ENCODE measurements at places on chromosomes 16 and 17.

DNA sequence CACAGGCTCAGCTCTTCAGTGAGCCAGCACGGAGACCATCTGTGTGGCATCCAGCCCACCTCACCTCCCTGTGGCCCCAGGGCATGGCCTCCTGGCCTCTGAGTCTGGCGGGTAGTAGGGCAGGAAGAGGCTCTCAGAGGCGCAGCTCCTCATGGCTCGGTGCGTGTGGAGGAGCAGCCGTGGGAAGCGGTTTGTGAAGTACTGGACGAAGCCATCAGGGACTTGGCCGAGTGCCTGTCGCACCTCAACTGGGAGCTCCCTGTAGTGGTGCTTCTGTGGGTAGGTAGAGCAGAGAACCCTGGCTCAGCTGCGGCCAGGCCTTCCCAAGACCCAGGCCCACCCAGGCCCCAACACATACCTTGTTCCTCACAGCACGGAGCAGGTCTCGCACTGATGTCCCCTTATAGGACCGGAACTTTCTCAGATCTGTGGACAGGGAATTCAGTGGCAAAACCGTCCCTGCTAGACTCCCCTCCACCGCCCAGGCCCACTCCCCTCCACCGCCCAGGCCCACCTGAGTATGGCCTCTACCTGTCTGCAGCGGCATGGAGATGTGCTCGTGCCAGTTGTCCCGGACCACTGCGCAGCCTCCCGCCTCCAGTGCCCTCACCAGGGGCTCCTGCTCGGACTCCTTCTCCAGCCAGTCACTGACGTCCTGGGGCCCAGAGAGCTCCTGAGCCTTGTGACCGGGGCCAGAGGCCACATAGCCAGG, 12.2 kb downstream of the PLK1 start:
- no peak for DNase-seq

DNA sequence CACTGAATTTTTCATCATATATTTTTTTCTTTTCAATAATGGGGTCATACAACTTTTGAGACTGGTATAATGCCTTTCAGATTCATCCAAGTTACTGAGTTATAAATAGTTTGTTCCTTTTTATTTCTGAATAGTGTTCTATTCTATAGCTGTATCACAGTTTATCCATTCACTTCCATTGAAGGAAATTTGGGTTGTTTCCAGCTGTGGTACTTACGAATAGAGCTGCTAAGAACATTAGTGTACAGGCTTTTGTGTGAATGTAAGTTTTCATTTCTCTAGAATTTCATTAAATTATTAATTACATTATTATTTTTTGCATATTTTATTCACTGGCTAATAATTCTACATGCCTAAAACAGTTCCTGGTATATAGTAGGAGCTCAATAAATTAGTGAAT, 52.9 kb downstream of the SNTB2 start:
- no peak for DNase-seq

DNA sequence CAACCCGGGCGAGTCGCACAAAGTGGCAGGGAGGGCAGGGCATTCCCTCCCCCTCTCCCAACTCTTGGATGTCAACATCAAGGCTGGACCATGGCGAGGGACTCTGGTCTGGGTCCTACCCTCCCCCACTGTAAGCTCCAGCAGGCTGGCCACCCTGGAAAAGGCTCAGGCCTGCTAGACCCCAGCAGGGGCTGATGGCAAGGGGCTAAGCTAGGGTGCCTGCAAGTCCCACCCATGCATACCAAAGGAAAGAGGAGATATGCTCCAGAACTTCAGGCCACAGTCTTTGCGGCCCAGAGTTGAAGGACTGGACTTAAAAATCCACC, 19.9 kb downstream of the ST3GAL2 start:
- DNase-seq, result no peak

DNA sequence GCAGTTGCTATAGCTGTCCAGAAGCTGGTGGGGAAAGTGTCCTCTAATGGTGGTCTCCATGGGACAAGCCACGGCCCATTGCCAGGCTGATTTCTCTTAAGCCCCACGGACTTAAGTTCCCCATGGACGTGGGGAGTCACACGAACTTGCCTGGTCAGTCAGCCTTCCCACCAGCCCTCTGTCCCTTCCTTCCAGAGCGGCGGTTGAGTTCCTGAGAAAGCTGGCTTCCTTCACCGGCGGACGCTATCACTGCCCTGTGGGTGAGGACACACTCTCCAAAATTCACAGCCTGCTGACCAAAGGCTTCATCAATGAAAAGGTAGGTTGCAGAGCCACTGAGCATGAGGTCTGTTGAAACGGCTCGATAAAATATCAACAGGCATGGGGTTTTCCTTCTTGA, 10.0 kb upstream of the SDR42E2 start:
- no peak for DNase-seq

DNA sequence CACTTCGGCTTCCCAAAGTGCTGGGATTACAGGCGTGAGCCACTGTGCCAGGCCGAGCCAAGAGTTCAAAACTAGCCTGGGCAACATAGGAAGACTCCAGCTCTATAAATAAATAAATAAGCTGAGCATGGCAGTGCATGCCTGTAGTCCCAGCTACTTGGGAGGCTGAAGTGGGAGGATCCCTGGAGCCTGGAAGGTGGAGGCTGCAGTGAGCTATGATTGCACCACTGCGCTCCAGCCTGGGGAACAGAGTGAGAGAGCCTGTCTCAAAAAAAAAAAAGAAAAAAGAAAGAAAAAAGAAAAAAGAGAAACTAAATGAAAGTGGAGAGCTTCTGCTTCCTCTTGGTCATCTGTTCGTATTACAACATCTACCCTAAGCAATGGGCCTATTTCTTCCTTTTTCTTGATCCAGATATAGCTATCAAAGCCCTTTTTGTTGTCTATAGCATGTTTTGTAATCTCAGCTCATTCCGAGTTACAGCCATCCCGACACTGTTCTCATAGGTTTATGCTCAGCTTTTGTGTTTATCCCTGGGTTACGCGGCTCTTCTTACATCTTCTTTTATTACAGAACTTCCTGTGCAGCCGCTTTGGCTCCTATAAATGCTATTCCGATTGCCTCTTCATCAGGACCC, 14.1 kb upstream of the MAPK3 start:
- no peak for DNase-seq

- DNase-seq, result no peak
Observed at GRCh38 chr16:84916850-84917249, 94.5 kb downstream of the ZDHHC7 start.

DNA sequence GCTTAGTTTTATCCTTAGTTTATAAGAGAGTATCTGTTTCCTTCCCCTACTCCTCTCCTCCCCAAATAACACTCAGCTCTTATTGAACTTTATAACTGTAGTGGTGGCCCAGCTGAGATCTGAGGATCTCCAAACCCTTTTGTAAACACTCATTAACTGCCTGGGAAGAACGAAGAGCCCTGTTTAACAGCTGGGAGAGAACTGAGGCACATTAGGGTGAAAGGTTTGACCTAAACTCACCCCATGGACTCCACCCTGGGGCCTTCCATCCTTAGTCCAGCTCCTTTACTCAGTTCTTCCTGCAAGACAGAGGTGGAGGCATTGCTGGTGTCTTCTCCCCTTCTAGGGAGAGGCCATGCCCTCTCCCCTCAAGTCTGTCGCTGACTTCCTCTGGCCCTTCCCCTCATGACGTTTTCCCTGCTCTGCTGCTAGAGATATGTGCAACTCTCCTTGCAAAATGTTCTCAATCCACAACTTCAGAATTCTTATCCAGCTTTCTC, 1.2 kb upstream of the RARA start:
- no peak for DNase-seq

DNA sequence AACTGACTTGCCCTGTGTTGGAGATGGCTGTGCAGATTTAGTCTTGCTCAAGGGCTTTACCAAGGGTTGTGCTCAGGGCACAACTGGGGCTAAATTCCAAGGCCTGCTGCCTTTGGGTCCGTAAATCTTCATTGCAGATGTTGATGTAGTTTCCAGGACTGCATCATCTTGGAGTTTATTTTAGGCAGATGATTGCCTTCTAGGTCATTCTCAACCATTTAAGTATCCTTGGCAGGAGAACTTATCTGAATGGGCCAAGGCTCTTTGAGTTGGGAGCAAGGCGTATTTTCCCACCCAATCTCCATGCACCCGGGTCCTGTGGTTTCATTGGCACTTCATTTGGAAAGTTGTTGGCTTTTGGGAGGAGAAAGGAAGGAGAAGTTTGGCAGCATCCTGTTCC, 200.3 kb downstream of the MSI2 start:
- no peak for DNase-seq

- DNase-seq, result no peak
Observed at GRCh38 chr17:66580956-66581391, 253.9 kb upstream of the CACNG5 start.

GRCh38 chr17:70767102-70767701, 597.9 kb downstream of the KCNJ2 start:
- peak; percentile 43 for DNase-seq

- DNase-seq, result no peak
Observed at GRCh38 chr16:2469399-2470233, 1.5 kb upstream of the NTN3 start.

DNA sequence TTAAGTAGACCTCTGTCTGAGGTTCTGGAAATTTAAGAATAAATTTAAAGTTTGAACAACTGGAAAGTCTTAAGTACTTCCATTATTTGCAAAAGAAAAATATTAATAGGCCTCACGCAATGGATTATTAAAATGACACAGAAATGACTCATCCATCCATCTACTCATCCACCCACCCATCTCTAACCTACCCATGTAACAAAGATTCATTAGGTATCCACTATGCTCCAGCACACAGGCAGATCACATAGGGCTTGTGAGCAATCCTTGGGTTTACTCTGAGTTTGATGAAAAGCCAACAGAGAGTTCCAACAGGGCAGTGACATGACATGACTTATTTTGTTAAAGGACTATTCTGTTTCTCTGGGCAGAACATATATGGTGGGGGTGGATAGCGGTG, 93.3 kb downstream of the HELZ start:
- DNase-seq, result peak; percentile 82

DNA sequence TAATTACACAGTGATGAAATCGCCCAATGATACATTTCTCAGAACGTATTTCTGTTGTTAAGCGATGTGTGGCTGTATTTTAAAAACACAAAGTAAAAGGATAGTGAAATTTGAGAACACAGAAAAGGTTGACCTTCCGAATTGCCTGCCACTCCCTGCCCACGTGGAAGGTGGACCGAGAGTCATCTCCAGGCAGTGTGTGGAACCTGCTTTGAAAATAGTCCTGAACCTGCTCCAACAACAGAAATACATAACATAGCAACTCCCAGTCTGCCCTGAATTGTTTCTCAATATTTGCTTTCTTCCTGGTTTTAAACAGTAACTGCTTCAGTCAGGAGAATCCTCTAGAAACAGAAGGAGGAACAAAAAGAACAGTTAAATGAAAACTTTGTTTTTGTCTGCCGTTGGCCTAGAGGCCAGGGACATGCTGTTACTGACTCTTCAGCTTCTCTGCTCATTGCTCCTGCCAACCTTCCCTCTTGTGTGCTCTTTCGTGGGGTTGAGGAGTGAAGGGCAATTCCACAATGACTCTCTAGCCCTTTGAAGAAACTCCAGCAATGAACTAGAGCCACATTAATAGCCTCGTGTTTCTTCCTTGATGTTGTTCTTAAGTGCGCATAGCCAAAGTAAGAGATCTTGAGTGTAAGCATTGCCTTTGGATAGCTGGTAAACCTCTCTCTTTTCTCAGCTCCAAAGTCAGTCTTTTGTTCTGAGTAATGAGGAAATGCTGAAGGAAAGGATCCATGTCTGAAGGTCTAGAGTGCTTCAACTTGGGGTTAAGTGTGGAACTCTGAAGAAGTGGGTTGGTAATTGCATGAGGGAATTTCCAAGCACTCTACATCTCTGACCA, 452.5 kb upstream of the CCL2 start:
- no peak for DNase-seq

DNA sequence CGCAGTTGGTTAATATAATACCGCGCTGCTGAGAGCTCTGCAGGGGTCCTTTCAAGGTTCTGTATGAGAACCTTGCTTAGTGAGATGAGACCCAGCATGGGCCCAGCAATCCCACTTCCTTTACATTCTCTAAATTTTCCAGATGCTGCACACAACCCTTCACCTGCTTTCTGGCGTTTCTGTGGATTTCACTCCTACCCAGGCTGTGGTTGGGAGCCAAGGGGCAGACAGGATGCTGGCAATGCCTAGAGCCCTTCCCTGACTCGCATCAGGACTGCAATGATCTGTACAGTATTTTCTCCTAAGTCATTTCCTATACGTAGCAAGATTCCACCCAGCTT, 10.1 kb upstream of the PIPOX start:
- no peak for DNase-seq

GRCh38 chr17:14337596-14338079, 36.8 kb downstream of the HS3ST3B1 start:
- no peak for DNase-seq

DNA sequence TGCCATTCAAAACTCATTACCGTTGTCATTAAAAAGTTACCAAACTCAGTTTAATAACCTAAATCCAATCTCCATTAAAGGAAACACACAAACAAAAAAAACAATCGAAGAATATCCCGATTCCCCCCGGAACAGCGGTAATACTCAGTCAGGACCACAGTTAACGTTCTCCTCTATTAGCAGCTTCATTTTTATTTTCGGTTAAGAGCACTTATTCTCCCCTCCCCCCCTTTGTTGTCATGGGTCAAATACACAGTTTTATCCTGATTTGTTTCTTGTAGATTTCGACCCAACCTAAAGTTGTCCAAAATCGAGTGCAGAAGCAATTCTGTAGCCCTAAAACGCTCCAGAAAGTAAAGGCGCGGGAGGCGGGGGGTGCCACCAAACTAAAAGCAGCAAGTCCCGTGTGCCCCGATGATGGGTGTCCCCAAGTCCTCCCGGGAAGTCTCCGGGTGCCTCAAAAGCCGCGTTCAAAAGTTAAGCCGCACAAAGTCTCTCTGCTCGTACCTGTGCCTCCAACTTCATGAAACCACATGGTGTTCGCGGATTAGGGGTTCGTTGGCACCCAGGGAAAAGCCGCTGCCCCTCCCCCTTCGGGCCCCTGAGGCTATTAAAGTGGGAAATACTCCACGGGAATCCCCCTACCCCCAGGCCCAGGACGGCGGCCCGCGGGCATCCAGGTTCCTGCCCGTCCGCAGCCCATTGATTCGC, 996 bp downstream of the SUMO2 start:
- DNase-seq, result no peak

- DNase-seq, result no peak
Observed at GRCh38 chr16:54176376-54176901, 110.1 kb downstream of the IRX3 start.

GRCh38 chr16:10441726-10442125, 55.9 kb downstream of the ATF7IP2 start:
- DNase-seq, result no peak

DNA sequence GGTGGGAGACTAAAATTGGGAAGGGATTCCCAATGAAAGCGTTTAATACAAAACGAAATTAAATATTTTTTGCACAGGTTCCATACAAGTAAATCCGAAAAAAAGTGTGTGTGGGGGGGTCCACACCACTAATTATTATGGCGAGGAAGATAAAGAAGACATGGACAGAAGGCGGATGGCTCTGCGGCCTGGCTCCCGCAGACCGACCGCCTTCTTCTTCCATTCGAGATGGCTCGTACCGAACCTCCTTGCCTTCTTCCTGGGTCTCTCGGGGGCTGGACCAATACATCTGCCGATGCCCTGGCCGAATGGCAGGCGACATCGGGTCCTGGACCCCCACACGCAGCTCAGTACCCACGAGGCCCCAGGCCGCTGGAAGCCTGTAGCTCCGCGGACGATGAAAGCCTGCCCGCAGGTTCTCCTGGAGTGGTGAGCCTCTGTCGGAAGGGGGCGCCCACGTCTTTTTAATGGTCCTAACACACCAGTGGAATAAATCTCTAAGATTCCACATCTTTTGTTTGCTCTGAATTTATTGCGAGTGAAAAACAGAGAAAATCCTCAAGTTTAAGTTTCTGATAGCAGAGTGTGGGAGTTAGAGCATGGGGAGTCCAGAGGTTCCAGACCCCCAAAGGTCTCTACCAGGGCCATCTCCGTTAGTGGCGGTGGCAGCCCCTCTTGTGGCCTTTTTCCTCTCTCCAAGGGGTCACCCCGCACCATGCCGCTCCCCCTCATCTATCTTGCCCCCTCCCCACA, 1.4 kb downstream of the PRAC2 start:
- DNase-seq, result peak; percentile 71

Data from epithelial cell of esophagus (primary cell).